ENCODE measurements at places on chromosomes 12 and 14.

DNA sequence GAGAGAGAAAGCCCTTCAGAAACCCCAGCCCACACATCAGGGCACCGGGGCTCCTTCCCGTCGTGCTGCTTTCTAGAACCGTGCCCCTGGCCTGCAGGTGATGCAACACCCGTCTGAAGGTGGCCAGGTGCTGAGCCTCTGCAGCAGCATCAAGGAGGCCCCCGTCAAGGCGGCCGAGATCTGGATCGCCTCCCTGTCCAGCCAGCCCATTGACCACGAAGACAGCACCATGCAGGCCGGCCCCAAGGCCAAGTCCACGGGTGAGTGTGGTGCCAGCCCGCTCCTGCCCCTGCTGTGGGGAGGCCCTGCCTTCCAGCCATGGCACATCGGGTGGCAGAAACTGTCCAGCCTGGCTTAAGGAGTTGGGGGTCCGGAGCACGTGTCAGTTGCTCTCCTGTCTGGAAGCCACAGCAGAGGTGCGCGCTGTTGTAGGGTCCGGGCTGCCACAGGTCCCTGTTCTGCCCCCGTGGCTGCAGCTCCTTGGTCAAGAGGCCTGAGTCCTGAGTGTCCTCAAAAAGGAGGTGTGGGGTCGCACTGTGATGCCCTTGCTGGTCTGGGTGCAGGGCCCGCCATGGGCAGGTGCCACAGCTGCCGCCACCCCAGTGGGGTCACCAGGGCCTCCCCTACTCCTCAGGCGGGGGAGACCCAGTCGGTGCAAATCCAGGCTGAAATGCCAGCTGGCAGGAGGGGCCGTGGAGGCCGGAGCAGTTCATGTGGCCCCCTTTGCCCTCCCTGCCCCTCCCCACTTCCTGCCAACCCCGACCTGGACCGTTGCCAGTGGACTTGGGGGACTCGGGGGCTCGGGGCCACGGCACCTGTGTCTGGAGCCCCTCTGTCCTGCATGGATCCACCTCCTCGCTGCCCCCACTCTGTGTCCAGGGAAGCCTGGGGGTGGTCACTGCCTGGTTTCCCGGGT is 31.0 kb upstream of the TEX22 start:
- no peak for DNase-seq

GRCh38 chr12:32266756-32267155 is 132.6 kb upstream of the FGD4 start:
- DNase-seq = no peak

- no peak for DNase-seq
Measured at GRCh38 chr12:23555180-23555824, 394.2 kb downstream of the SOX5 start.

DNA sequence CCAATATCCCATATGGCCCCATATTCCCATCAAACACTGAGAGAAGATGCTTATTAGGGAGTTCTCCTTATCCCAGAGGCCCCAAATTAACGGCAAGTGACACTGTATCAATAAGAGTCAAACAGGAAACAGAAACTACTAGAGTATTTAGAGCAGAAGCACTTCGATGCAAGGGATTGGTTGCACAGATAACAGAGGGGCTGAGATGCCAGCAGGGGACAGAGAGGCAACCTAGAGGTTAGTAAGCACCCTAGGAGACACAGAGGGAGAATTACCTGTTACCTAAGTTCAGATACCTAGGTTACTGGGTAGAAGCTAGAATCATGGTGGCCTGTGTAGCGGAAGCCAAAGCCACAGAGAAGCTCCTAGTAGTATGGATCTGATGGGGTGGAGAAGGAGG is 2.9 kb downstream of the HEBP1 start:
- no peak for DNase-seq

DNA sequence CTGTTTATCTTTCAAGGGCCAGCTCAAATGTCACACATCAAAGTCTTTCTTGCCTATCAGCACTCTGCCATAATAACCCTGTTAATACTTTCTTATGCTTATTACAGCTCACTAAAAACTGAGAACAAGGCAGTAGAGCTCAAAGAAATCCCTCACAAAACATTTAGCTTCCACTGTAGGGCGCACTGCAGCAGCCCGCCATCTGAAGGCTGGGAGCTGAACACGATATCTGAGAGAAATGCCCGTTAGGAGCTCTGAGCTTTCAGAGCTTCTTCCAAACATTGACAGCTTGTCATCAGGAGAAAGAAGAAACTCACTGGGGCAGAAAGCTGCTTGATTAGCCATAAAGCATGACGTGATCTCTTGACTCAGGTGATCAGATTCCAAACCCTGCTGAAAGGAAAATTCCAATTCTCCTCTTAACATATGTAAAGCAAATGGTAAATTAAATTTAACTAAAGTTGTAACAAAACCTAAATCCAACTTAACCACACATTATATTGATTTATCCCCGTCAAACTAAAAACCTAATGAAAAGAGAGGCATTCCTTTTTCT is 175.7 kb downstream of the C12orf50 start:
- DNase-seq = no peak

DNA sequence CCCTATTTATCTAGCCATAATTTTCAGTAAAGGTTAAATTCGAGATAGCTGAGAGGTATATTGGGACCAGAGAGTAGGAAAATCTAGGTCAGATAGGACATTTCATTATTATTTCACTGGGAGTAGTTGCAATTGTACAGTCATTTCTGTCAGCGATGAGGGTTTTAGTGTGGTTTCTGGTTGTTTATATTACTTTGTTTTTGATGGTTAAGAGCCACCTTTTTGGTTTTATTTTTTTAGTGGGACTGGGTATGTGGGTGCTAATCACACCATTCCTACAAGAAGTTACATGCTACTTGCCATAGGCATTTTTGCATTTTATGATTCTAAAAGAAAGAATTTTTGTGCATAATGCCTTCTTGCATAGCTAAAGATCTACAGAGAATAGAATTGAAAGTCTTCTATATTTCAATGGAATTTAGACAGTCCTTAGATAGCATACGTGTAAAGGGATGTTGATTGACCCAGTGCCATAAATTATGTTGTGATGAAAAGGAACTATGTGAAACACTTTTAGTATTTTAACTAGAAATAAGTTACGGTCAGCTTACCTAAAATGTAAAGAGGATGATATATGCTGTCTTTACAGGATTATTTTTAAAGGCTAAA is 85.2 kb downstream of the KTN1 start:
- no peak for DNase-seq

- no peak for DNase-seq
Measured at GRCh38 chr12:11324426-11324825, 14.2 kb upstream of the PRB4 start.

DNA sequence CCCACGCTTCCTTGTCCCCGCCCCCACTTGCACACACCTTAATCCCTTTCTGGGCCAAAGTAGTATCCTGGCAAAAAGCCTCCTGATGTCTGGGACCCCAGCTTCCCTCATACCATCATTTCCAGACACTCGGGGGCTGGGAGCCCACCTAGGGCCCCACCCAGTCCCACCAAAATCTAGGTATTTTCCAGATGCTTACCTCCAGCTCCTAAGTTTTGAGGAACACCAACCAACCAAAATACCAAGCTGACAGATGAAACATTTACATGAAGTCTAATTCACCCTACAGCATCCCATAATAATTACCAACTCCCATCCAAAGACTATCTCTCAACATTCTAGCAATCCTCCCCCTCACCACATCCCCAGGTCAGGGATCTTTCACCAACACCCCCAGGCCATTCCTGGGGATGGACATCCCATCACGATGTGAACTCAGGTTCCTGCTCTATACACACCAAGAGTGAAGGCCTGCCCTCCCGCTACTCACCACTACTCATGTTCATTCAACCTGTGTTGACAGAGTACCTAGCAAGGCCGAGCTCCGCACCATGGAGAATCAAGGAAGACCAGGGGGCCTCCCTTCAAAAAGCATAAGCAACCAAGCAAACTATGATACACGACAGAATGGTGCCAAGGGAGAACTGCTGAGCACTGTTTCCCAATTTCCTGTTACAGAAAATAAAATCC is 1.6 kb upstream of the CHD4 start:
- DNase-seq = no peak

DNA sequence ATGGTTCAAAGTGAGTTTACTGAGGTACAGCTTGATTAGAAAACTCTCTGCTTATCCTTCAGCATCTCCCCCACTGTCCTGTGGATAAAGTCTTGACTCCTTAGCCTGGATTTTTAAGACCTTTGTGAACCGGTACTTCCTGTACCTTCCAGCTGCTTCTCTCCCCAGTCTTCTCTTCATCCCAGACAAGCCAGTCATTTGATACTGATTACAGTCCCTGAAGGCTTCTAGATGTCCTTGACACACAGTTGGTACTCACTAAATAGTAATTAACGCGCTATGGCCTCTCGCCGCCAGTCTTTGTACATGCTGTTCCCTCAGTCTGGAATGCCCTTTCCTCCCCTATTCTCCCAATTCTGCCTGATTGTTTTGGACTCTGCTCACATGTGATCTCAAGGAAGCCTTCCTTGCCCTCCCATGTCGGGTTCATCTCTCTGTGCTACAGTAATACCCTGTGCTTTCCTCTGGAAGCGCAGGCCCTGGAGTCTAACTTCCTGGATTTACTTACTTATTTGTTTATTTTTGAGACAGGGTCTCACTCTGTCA is 50.6 kb upstream of the PTGR2 start:
- no peak for DNase-seq

- no peak for DNase-seq
Measured at GRCh38 chr14:70785556-70785955, 23.8 kb downstream of the MAP3K9 start.

- DNase-seq = no peak
Measured at GRCh38 chr12:26058308-26058707, 66.5 kb downstream of the BHLHE41 start.

DNA sequence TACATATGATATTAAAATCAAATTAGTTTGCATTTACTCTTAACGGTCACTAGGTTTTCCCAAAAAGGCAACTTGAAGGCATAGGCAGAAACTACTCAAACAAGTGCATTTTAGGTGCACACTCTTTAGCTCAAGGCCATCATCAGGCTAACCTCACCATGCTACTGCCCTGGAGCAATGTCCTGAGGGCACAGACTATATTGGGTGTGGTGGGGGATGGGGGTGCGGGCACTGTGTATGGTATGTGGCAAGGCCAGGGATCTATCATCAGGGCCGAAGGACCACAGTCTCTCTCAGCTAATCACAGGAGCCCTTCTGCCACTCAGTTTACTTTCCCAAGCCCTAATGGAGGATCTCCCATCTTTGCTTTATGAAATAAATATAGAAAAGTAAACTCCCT is 51.9 kb downstream of the SH2B3 start:
- no peak for DNase-seq

DNA sequence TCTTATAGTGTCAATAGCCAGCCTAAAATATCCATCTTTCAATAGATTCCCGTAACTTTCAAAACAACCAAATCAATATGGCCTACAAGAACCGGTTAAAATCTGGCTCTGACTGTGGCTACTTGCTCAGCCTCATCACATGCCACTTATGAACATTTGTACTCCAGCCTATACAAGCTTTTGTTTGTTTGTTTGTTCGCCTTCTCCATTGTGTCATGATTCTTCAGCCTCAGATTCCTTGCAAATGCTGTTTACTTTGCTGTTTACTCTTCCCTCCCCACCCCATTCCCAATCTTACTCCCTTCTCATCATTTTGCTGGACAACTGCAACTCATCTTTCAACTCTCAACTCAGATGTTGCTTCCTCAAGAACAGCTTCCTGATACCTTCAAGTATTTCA is 161.2 kb downstream of the CAPZA3 start:
- DNase-seq = no peak

DNA sequence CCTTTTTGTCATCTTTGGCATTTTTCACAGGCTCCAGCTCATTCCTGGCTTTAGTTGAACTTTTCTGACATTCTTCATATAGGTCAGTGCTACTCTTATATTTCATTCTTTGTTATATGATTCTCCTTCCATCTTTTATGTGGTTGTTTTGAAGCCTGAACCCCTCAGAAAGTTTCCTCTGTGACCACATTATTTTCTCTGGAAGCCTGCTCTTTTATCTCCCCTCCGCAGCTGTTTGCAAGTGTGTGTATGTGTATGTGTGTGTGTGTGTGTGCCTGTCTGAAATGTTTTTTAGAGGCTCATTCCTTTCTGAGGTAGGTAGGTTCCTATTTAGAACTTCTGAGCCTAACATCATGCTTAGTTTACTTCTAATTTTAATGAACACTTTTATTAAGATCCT is 47.6 kb downstream of the ANO4 start:
- no peak for DNase-seq

DNA sequence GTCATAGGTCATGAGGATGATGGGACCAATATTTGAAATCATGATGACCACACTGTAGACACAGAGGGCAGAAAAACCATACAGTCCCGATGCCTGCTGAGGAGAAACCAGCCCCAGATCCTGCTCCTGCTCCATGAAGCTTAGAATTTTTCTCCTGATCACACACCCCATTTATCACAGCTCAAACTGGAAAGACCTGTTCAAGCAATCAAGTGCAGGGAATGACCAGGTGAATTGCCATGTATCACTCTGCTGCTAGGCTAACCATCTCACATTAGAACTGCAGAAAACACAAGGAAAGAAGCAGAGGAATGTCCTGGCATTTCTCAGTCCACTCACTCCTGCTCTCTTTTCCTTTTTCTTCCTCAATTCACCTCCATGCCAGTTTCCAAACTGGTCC is 18.1 kb downstream of the MANSC1 start:
- no peak for DNase-seq

DNA sequence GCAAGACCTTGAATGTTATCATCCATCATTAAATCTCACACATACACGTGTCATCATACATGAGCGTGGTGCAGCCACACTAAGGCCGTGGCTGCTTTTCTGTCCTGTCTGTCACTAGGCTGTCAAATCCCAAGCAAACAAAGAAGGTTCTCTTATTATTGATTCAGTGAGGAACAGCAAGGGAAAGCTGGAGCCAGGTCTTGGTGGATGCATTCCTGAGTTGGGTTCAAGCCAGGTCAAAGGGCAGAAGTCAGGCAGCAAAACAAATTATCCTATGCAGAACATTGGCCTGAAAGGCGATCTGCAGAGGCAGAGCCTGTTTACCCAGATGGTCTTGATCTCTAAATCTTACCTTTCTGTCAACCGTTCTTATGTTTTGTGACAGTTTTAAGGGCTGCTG is 252.3 kb downstream of the NEDD1 start:
- no peak for DNase-seq

DNA sequence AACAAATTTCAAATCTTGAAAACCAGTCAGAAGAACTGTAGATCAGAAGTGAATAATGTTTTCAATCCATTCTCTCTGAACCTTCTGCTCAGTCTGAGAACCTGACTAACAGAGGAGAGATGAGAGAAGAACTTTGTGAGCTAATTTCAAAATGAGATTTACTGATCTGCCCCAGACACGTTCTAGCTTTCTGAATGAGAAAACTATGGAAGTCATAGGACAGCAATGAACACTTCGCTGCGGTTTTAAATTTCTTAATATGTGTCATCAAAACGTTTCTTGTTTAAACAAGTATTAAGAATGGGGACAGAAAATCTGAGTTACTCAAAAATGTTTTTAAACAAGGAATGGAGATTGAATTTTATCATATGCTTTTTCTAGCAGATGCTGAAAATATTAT is 66.6 kb upstream of the FAR2 start:
- no peak for DNase-seq

DNA sequence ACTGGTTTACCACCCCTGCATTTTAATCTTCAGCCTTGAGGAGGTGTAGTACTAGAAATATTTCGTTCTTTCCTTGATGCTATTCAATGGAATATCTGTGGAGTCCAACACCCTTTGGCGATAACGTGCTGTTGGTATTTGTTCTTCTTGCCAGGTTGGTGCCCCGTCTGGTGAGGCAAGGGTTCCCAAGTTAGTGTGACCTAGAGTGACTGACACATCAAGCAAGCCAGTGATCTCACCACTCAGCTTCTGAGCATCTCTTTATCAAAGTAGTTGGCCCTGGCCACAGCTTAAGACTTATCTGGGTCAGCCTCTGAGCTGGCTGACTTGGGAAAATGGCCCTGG is 60.2 kb downstream of the PLXNC1 start:
- no peak for DNase-seq
